T-helper 2 cell treated with Interferon-gamma antibody and Interleukin-4, amounts not matched to agents 5 μg/mL and 100 μg/mL, for 36 hours (primary cell): ENCODE measurements at places on chromosomes 7 and 10.
A peak's percentile ranks its signal among the peaks of the same experiment; 100 is the strongest.

GRCh38 chr7:116150588-116150987 is 59.8 kb upstream of the TES start:
- no peak for DNase-seq

DNA sequence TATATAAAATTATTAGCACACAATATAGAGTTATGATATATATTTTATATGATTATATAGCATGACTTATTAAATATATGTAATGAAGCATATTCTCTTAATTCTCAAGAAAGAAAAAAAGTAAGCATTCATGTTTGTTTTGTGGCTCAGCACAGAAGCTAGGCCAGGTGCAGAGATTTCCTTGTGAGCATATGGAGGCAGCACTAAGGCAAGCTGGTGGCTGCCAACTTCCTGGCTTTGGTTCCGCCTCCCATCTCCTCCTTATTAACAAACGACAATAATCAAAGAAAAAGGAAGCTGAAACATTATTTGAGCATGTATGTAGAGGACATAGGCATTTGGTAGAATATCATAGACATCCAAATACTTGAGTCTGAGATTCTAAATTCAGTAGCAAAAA is 130.3 kb downstream of the ST7 start:
- no peak for DNase-seq

DNA sequence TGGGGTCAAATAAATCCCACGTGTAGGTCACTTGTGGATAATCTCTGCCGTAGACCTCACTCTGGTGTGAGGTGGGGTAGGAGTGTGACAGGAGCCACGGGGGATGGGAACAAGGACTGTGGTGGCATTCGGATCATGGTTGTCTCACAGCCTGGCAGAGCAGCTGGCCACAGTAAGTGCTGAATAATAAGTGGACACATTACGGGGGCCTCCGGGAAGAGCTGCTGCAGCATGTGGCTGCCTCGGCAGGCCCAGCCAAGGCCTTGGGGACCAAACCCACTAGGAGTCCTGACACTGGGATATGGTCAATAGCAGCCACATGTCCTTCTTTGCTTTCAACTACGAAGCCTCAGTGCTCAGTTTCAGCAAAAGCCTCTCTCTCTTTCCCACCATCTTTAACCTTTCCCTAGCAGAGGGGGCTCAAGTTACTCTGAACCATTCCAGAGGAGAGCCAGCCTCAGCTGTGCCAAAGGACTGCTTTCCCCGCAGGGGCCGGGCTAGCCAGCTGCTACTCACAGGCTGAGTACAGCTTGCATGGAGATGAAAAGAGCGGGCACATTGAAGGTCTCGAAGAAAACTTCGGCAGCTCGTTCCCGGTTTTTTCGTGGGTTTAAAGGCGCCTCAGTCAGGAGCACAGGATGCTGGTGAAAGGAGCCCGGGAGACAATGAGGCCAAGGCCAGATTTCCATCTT is 17.3 kb downstream of the ACTR1A start:
- no peak for DNase-seq

DNA sequence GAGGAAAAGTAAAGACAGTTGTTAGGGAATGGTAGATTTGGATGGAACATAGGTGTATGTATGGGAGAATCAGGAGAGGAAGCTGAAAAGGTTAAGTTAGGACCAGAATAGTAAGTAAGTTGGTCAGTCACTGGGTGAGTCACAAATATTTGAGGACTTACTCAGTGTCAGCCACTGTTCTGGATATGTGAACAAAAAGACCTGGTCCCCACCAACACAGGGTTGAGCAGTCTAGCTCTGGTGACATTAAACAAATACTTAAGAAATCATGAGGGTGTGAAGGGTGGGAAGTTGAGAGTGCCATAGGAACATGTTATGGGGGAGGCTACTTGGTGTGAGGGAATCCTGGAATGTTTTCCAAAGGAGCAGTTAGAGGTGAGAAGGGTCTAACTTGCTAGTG is 246.9 kb downstream of the PTEN start:
- no peak for DNase-seq

GRCh38 chr7:134724606-134725005 is 54.8 kb upstream of the CALD1 start:
- DNase-seq = no peak

DNA sequence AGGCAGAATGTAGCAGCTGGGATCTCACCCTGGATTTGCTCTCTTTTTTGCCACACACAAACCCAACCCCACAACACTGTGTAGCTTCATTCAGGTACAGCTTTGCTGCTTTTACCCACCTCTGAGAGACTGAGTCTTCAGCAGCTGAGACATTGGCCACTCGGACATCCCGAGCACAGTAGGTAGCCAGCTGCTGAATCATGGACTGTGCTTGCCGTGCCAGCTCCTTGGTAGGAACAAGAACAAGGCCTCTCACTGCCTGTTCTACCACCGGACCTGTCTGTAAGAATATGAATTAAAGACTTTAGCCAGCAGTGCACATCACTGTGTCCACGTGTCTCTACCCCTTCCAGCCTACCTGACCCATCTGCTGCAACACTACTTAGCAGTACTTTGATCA is 937 bp downstream of the DDX56 start:
- no peak for DNase-seq

- DNase-seq = no peak
These were observed 172.1 kb downstream of the CYP26A1 start for GRCh38 chr10:93245779-93246178.

- no peak for DNase-seq
These were observed 140.7 kb downstream of the PAXIP1 start for GRCh38 chr7:154862153-154862791.

DNA sequence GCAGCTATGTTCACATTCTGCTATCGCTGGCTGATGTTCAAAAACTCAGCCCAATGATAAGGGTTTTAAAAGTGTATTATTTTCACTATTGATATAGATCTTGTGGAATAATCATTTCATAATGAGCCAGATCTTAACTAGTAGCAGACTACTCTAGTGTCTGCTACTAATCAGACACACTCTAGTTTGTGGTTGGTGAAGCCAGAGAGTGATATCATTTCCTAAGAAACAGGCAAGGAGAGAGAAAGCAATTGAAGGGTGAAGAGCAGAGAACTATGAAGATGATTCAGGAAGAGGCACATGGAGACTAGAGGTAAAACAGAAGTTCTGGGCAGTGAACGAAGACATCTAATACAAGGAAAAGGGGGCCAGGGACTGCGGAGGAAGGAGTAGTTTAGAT is 58.2 kb upstream of the BET1 start:
- no peak for DNase-seq

- no peak for DNase-seq
These were observed 107.6 kb downstream of the VIPR2 start for GRCh38 chr7:159036916-159037605.

- DNase-seq = no peak
These were observed 11.6 kb downstream of the MICALL2 start for GRCh38 chr7:1447551-1448244.

- DNase-seq = no peak
These were observed 647.7 kb upstream of the GALNT17 start for GRCh38 chr7:70484255-70484654.

DNA sequence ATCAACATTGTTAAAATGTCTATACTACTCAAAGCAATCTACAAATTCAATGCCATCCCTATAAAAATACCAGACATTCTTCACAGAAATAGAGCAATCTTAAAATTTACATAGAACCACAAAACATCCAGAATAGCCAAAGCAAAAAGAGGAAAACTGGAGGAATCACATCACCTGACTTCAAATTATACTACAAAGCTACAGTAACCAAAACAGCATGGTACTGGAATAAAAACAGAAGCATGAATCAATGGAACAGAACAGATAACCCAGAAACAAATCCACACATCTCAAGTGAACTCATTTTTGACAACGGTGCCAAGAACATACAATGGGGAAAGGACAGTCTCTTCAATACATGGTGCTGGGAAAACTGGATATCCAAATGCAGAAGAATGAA is 87.3 kb upstream of the EGFR start:
- DNase-seq = no peak

GRCh38 chr10:18473424-18474117 is 177.8 kb downstream of the NSUN6 start:
- no peak for DNase-seq

- DNase-seq = no peak
These were observed 51.3 kb downstream of the MDFIC start for GRCh38 chr7:114973147-114973546.

DNA sequence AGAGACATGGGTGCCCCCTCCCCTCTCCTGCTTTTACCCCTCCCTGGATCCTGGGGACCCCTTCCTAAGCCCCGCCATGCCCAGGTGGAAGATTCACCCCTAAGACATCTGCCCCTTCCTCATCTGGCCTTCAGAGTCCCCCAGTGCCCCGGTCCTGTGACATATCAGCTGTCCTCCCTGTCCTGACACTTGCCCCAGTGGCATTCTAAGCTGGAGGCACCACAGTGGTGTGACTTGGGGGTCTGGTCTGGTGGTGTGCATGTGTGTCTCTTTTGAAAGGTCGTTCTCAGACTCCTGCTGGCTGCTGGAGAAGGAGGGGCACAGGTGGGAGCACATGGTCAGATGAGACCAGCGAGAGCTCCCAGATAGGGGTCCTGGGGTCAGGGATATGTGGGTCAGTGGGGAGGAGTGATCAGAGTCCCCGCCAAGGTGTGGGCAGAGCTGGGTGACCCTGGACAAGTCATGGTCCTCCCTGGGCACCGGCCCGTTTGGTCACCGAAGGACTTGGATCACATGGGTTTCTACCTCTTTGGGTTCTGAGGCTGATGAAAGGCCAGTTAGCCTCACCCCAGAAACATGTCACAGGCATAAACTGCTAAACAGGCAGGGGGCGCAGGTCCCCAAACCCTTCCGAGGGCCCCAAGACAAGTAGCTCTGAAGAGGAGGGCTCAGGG is 645 bp upstream of the TFR2 start:
- no peak for DNase-seq

GRCh38 chr7:106812027-106812643 is 52.9 kb upstream of the PIK3CG start:
- DNase-seq = no peak

- DNase-seq = no peak
These were observed 90.3 kb upstream of the NPS start for GRCh38 chr10:127458829-127459228.

GRCh38 chr10:12594448-12594944 is 245.1 kb downstream of the CAMK1D start:
- peak; percentile 31 for DNase-seq

- DNase-seq = no peak
These were observed 127.9 kb upstream of the NRBF2 start for GRCh38 chr10:63005246-63005645.

- DNase-seq = no peak
These were observed 225.8 kb downstream of the KCNMA1 start for GRCh38 chr10:77411805-77412204.

DNA sequence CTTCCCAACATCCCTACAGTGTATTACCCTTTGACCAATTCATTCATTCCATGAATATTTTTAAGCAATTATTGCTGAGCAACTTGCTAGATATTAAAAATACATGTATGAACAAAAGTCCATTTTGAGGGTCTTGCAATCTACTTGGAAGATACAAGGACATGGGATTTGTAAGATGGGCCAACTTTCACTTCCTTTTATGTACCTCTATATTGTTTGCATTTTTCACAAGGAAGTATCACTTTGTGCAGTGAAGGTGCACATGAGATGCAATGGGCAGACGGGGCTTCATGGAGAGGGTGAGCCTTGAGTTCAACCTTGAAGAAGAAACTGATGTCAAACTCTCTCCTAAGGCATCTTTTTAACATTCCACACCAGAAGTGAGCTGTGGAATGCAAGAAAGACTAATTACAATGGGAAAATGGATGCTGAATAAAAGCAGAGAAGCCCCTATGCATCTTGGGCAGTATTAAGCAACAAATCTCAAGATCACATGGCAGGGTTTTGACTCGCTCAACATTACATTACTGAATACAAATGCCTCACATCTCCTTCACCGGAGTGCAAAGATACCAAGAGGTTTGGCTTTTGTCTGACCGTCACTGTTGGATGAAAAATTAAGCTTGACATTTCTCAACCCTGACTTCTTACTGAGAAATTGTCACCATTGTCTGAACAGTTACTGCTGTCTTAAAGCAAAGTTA is 341.5 kb downstream of the ELMO1 start:
- no peak for DNase-seq

DNA sequence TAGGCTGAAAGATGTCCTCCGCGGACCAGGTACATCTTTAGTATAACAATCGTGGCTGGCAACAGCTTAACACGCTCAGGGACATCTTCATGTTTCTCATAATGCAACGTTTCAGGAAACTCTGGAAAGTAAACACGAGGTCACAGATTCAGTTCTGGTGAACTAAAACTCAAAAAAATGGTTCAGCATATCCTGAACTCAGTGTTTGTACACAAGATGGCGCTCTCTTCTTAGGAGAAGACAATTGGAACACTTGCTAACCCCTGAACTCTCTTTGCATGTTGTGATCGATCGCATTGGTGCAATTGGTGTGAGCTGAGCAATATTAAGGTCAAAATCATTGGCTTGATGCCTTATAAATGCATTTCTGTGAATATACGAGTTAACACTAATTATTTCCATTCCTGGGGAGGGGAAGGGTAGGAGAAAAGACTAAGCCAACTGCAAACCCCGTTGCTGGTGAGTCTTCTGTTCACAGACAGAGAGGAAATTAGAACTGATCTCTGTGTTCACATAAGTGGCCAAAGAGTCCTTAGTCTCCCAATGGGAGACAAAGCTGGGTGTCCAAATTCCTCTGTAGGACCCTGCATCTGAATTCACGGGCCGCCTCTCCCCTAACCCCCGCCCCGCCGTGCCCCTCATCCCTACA is 52.6 kb upstream of the FAM180A start:
- peak; percentile 7 for DNase-seq

DNA sequence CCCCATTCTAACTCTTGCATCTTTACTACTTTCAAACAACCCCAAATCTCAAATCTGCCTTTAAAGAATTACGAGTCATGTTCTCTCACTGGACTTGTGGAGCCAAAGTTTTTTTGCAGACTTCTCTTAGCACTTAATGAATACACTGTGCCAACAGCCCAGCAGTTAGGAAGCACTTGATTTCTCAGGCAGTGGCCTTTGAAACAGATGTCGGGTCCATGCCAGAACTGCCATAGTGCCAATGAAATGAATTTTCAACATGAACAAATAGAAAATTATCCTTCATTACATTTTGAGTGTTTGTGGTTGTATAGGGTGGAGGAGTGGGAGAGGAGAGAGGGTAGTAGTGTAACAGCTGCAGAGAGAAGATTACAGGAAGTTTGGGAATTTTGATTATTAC is 5.9 kb downstream of the BORCS7 start:
- no peak for DNase-seq

DNA sequence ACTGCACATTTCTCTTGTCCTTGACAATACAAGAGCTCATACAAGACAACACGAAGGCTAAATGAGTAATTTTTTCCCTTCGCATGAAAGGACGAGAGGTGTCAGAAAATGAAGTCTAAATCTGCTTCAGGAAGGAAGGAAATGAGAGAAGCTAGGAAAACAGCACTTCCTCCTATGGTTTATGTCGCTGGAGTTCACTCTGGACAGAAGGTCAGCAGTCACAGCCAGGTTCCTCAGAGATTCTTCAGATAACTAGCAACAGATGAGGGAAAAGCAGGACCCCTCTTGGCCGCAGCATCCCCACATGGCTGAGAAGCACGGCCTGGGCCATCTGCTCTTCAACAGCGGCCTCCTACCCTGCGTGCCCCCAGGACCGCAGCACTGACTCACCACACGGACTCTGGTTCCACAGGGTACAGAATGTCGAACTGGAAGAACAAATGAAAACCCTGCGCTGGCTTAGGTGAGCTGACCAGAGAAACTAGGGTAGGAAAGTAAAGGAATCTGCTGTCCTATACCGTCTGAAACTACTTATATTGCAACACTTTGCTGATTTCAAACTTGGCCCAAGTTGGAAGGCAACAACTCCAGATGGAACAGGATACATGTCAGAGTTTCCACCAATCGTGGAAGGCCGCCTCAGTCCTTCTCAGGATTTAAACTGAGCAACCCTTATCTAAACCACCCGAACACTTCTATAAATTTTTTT is 26.3 kb downstream of the DNMBP start:
- DNase-seq = no peak

GRCh38 chr10:57624066-57624465 is 643.6 kb downstream of the IPMK start:
- DNase-seq = no peak
